Left kidney (tissue), 8 donors: ENCODE measurements at places on chromosomes 11 and 22. TPM values are rescaled to one million over a fixed set of nuclear protein-coding genes. Genes with fewer than 3 reads are reported as not detected.

OR5D16 gene
- not detected for polyA plus RNA-seq

GRAMD1B gene
- polyA plus RNA-seq, result 13.0 TPM

DNA sequence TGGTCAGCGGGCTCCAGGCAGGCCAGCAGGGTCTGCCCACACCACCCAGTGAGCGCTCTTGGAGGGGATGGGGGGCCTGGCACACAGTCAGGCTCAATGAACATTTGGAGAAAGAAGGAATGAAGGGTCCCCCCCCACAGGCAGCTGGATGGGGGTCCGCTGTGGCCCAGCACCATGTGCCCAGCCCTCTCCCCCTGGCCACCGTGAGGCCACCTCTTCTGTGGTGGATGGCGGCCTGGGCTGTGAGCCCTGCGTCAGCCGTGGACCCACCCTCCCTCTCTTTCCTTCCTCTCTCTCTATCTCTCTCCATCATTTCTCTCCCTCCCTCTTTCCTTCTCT is 35.1 kb upstream of the MUC5AC start:
- no peak for DNase-seq

GRCh38 chr11:125886997-125887372 is 483 bp upstream of the HYLS1 start:
- peak; percentile 6 for DNase-seq

NXPE2 gene
- 0.42 TPM for polyA plus RNA-seq

DNA sequence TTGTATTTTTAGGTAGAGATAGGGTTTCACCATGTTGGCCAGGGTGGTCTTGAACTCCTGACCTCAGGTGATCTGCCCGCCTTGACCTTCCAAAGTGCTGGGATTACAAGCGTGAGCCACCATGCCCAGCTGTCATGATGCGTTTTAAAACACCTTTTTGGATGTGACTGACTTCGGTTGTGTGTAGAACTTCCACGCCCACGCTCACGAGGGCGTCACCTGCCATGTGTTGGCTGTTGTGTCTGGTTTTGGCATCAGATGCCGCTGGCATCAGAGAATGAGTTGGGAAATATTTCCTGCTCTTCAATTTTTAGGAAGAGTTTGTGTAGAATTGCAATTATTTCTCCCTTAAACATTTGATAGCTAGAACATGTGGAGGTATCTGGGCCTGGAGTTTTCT is 109.1 kb downstream of the KCNQ1 start:
- DNase-seq, result no peak

GPHA2 gene
- polyA plus RNA-seq, result 2.6 TPM

DNA sequence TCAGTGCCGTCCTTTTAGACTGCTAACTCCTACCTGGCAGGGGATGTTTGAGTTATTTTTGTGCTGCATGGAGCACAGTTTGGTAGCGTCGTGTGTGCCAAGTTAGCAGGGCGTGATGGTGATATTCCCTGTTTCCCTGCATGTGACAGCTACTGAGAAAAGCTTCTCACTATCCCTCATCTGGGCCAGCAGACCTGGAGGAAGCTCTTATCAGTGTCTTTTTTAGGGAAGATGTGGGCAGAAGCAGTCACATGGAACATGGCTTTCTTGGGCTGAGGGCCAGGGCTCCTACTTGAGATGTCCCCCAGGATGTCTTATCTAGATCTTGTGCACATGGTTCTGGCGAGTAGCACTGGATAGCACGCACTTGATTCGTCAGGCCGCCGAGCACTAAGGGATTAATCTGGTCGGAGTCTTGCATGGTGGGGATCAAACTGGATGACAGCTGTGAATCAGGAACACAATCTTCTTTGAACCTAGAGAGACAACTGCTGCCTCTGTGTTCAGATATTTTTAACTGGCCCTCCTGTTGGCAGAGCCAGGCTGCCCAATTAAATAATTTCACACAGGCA is 33.8 kb downstream of the TECTA start:
- no peak for DNase-seq

ARHGAP20 gene
- polyA plus RNA-seq, result 5.7 TPM

- DNase-seq, result no peak
Measured at GRCh38 chr11:46694072-46694471, 6.3 kb downstream of the ARHGAP1 start.

DNA sequence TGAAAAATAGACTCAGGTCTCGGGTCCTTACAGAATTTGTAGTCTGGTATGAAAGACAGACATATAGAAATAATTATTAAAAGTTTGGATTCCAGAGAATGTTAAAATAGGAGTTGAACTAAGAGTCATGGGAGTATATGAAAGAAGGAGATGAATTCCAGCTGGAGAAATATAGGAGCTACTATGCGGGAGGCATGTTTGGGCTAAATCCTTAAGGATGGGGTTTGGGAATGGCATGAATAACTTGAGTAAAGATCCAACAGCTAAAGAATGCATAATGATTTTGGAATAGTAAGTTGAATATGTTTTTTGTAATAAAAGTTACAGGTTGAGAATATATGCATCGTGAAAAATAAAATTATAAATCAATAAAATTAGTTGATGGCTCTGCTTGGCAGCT is 129.4 kb upstream of the SLC5A12 start:
- no peak for DNase-seq
